ENCODE measurements at places on chromosomes 7 and 10. TPM values are rescaled to one million over a fixed set of nuclear protein-coding genes. Genes with fewer than 3 reads are reported as not detected.

DNA sequence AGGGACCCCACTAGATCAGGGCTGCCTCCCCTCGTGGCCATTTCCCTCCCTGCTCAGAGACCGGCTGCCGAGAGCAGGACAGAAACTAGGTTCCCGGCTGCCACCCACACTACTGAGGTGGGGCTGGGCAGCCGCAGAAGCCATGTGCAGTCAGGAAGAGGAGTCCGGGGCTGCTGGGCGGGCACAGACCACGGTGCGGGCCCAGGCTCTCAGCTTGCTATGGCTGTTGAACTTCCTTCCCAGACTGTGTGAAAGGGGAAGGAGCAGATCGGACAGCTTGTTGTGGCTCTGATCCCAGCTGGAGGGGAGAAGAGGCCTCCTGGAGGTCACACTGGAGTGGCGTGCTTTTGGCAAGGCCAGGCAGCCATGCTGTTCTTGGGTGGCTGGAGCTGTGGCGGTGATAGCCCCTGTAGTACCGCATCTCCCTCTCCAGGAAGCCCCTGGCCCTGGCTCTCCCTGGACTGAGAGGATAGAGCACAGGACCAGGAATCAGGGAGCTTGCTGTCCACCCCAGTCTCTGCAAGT lies 56.8 kb downstream of the HK1 start:
- peak; percentile 85 for DNase-seq

GRCh38 chr7:144729226-144729625 lies 106.6 kb downstream of the TPK1 start:
- DNase-seq, result no peak

Gene AZGP1
- 94.1 TPM for total RNA-seq

DNA sequence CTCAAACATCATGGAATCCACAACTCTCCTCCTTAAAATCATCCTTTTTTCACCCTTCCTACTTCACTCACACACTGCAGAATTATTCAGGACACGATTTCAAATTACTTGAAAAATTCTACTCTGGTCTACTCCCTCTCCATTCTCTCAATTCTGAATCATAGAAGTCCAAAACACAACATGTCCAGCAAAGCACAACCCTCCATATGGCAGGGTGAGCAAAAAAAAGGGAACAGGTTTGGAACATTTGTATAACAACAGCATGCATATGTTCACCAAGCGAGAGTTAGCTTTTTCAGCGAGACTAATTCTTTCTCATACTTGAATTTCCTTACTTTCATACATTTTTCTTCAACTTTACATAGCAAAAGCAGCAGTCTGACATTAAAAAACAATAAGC lies 73.4 kb downstream of the ABI1 start:
- DNase-seq, result no peak

GRCh38 chr7:16627236-16627635 lies 18.3 kb downstream of the ANKMY2 start:
- no peak for DNase-seq

- DNase-seq, result no peak
These were observed 84.9 kb downstream of the ZNF365 start for GRCh38 chr10:62459072-62459471.

Gene AUTS2
- 5.3 TPM for total RNA-seq

GRCh38 chr10:86647773-86648703 lies 6.3 kb upstream of the OPN4 start:
- DNase-seq, result no peak

GRCh38 chr10:132384618-132385388 lies 12.2 kb upstream of the PWWP2B start:
- peak; percentile 54 for DNase-seq

DNA sequence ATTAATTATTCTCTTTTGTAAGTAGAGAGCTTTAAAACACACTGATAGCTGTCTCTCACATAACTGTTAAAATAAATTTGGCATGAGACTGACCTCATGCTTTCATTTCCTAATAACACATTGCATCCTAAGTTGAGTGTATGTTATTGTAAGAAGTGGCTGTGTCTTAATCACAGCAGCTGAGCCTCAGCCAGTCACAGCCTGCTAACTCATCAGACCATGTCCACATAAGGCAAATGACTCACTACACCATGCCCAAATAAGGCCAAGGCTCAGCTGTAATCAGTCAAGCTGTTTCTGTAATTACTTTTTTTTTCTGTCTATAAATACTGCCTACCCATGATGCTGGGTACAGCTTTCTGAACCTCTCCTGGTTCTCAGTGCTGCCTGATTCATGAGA lies 860.9 kb downstream of the XPNPEP1 start:
- no peak for DNase-seq

DNA sequence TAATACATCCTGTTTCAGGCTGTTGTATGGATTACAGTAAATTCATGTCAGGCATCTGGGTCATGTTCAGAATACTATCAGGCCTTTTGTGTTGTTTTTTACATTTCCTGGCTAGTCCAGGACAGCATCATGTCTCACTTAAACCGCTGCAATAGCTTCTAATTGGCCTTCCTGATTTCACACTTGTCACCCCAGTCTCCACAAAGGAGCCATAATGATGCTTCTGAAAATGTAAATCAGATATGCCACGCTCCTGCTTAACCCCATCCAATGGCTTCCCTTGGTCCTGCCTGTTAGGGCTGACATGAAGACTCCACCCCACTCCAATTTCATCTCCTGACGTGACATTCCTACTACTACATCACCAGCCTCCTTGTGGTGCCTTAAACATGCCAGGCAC lies 220.0 kb downstream of the CACNA2D1 start:
- no peak for DNase-seq

GRCh38 chr7:154884348-154884920 lies 118.5 kb downstream of the PAXIP1 start:
- DNase-seq, result no peak

DNA sequence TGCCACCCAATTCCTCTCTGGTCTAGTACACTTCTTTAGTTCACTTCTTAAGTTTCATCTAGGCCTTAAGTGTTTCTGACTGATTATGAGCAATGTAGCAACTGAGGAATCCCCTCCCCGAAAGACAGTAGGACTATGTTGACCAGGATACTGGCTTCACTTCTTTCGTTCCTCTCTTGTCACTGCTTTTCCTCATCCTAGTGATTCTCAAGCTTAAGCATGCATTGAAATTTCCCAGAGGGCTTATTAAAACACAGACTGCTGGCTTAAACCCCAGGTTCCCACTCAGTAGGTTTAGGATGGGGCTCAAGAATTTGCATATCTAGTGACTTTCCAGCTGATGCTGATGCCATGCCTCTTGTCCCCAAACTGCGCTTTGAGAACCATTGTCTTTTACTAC lies 164.6 kb upstream of the WNT16 start:
- no peak for DNase-seq

DNA sequence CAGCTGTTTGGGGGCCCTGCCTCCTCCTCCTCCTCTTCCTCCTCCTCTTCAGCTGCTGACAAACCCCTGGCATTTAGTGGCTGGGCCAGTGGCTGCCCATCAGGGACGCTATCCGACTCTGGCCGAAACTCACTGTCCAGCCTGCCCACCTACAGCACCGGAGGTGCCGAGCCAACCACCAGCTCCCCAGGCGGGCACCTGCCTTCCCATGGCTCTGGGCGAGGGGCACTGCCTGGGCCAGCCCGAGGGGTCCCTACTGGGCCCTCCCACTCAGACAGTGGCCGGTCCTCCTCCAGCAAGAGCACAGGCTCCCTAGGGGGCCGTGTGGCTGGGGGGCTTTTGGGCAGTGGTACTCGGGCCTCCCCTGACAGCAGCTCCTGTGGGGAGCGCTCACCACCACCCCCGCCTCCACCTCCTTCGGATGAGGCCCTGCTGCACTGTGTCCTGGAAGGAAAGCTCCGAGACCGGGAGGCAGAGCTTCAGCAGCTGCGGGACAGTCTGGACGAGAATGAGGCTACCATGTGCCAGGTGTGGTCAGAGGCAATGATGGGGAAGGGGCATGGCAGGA lies 4.1 kb downstream of the LZTS2 start:
- no peak for DNase-seq

GRCh38 chr7:71457021-71457420 lies 325.1 kb downstream of the GALNT17 start:
- DNase-seq, result no peak

DNA sequence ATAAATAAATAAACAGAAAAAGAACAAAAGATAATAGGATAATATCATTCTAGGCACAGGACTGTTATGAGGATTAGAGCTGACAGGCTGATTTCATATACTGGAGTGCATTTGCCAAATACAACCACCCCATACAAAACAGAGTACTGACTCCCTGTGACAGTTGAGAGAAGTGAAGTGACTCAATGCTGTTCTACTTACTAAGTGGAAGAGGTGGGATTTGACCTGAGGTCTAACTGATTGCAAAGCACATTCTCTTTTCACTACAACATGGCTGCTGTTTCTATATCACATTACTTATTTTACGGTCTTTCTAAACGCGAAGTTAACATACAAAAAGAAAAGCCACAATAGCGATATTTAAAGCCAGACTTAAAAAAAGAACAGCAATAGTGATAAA lies 51.4 kb downstream of the ITGB1 start:
- DNase-seq, result no peak

DNA sequence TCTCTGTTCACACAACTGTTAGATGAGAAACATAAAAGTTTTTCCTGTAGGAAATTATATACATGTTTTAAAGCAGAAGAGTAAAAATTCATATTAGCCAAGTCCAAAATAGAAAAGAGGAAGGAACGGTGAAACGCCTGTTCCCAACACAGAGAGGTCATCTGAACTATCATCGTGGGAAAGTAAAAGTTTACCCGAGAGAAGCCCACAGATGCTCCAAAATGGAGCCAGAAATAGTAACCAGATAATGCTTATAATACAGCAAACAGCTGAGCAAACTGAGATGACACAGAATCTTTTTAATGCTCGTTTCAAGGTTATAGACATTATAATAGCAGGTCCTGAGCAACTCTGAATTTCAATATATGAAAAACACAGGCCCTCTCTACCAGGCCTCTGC lies 24.5 kb downstream of the FRMD4A start:
- no peak for DNase-seq

- DNase-seq, result no peak
These were observed 176.8 kb downstream of the PDE1C start for GRCh38 chr7:31893365-31893764.

DNA sequence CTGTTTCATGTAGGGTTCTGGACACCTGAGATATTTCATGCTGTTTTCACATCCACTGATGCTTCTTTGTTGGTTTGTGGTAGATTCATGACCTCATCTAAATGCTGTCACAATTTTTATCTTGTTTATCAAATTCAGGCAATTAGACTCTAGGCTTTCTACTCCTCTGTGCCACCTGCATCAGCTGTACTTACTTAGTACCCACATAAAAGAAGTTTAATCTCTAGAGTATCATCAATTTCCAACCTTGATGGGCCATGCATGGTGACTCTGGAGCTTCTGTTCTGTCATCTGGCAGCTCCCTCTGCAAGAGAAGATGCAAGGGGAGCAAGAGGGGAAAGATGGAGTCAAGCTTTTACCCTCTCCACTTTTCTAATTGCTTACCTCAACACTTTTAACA lies 195.9 kb upstream of the VWC2 start:
- no peak for DNase-seq

DNA sequence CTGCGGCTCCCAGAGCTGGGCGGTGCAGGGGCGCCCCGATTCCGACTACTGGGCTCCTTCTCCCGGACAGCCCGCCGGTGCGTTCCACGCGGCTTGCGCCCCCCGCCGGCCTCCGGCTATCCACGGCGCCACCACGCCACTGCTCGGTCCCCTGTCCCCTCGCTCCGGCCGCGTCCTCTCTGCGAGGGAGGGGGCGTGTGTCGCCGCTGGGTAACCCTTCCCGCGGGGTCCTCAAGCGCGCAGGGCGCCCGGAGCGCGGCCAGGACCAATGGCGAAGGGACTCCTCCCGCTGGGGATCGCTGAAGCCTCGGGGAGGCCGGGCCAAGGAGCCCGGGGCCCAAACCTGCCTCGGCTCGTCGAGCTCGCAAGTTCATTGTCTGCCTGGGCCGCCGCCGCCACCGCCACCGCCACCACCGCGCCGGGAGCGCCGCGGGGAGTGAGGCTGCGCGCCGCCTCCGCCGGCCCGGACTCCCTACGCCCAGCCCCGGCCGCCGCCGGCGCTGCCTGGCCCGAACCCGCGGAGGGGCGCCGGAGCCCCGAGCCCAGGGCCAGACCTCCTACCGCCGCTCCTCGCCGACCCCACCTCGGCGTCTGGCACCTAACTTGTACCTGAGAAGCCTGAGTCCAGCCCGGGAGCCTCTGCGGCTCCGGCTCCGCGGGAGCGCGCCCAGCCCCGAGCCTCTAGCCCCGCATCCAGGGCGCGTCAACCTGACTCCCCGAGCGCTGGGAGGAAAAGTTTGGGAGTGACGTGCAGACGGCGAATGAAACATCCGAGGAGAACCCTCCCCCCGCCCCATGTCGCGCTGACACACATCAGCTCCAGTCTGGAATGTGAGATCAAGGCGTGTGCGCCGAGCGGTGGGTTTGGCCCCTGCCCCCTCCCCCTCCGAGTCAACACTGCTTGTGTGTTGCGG lies at the start of gene CHST15:
Gene CHST15, minus strand, starts transcription at position 739 of the 914 bp plus-strand sequence. CDS start 47,386 bp downstream, outside the sequence.
- no peak for DNase-seq

DNA sequence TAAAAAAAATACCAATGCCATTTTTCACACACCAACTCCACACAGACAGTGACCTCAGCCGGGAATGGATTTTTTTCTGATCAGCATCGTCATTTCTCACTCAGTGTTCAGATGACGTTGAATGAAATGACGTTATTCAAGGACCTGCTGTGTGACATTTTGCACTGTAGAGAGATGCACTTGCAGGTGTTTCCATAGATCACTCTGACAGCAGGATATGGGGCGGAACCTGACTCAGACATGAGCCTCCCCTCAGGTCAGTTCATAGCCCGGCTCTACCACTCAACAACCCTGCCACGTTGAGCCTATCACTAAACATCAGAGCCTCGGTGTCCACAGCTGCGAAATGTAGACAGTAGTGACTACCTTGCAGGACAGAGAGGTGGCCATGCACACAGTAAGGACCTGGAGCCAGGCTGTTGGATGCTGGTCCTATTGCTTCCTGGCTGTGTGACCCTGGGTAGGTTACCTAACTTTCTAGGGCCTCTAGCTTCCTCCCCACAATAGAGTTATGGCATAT lies 41.4 kb upstream of the ANTXRL start:
- no peak for DNase-seq

Gene SPDYE2B
- not detected for total RNA-seq

DNA sequence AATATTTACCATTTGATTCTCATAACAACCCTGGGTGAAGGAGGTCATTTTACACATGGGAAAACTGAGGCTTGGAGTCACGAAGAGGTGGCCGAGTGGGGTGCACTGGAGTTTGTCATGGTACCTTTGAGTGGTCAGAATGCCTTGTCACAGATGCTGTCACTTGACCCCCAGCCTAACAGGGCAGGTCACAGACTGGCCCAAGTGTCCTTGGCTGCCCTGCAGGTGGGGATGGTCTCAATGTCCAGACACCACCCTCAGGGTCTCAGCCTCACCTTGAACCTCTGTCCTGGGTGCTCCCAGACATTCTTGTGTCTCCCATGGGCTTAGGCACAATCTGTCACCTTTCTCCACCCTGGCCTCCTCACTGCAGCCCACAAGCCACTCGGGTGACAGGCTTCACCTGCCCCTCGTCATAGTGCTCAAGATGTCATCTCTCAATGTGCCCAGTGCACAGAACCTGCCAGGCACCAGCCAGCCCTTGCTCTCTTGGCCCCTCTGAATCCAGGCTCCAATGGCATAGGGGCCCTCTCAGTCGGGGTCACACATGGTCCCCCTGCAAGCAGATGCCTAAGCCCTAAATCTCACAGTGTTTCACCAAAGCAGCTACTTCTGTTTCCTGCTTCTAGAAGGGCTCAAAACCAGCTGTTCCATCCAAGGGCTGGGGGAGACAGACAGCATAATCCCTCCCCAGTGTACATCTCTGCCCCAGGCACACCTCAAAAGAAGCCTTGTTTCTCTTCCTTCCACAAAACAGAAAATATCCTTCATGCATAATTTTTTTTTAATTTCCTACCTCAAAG lies 76.8 kb upstream of the NANOS1 start:
- DNase-seq, result no peak

- no peak for DNase-seq
These were observed 19.9 kb downstream of the CCDC3 start for GRCh38 chr10:12981570-12981969.
